Effector CD8-positive, alpha-beta T cell (primary cell): ENCODE measurements at places on chromosomes 12 and 14.

GRCh38 chr12:85277191-85277590 is 2.8 kb upstream of the ALX1 start:
- DNase-seq, result no peak

DNA sequence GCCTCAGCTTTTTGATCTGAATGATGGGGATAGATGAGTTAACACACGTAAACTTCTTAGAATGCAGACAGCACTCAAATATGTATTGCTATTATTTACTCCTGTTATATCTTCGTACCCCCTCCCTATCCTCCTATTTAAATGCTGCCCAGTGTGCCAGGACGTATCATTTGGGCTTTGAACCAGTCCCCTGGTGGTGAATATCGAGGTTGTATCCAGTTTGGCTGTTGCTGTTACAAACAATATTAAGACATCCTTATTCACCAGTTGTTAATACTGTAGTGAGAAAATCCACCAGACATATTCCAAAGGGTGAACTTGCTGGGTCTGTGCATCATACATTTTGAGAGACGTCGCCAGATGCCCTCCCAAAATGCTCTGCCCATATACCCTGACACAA is 51.5 kb upstream of the FOXN3 start:
- no peak for DNase-seq

- no peak for DNase-seq
Measured at GRCh38 chr12:77402716-77403115, 337.3 kb upstream of the E2F7 start.

DNA sequence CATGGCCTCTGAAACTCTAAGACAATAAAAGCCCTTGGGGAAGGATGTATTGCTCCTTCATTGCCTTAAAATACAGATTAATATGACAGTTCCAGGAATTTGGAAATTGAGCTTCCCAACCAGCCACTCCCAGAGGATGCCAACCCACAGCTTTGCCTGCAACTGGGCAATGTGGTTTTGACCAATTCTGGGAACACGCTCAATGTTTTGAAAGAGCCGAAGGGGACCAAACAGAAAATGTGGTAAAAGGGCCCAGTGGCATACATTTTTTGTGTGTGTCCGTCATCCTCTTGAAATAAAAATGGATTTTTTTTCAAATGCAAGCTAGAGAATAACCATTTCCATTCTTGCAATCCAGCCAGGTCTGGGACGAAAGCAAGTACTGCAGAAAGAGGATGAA is 88.3 kb upstream of the PLEKHG7 start:
- no peak for DNase-seq

- no peak for DNase-seq
Measured at GRCh38 chr14:90742729-90743128, 73.5 kb downstream of the TTC7B start.

GRCh38 chr12:48192861-48193260 is 9.4 kb downstream of the CCDC184 start:
- DNase-seq, result no peak

- no peak for DNase-seq
Measured at GRCh38 chr12:5524769-5525436, 93.0 kb downstream of the NTF3 start.

- DNase-seq, result no peak
Measured at GRCh38 chr14:23432946-23433345, 2.5 kb downstream of the MYH7 start.

GRCh38 chr14:93549595-93549994 is 118.9 kb downstream of the UNC79 start:
- no peak for DNase-seq

DNA sequence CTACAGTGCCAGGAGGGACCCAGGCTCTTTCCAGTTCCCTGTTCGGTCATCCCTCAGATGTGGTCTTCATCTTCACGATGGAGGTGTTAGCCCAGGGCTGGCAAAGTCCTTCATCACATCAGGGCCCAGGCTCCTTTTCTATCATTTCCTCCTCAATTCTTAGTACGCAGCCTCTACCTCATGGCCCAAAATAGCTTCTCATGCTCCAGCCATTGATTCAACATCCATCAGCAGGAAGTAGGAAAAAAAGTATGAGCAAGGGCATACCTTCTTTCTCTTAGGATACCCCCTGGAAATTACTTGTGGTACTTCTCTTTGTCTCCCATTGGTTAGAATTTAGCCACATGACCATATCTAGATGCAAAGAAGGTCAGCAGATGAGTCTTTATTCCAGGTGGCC is 12.2 kb upstream of the ZDHHC22 start:
- DNase-seq, result no peak

- no peak for DNase-seq
Measured at GRCh38 chr12:70180130-70180529, 63.1 kb upstream of the CNOT2 start.

DNA sequence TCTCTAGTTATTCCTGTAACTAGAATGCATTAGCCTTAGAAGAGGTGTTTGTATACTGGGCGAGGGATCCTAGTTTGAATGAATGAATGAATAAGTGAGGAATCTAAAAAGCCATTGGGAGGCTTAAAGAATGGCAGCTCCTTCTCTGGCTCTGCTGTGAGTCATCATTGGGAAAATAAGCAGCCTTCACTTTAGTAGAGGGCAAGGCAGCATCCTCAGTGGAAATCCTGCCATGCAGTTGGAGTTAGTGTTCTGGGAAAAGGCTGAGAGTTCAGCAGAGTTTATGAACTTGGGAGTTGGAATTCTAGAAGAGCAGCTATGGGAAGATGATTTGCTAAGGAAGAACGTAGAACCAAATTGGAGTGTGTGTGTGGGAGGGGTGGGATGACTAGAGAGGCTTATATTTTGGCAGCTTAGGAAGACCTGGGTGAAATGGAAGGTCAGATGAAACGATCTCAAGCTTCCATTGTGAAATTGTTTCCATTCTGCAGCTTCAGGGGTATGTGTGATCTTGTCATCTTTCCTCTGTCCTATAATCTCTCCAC is 120.8 kb downstream of the PTCSC3 start:
- DNase-seq, result no peak

- no peak for DNase-seq
Measured at GRCh38 chr14:100028990-100029677, 36.1 kb upstream of the EVL start.

GRCh38 chr14:64772397-64772950 is 68.2 kb downstream of the PLEKHG3 start:
- DNase-seq, result no peak

DNA sequence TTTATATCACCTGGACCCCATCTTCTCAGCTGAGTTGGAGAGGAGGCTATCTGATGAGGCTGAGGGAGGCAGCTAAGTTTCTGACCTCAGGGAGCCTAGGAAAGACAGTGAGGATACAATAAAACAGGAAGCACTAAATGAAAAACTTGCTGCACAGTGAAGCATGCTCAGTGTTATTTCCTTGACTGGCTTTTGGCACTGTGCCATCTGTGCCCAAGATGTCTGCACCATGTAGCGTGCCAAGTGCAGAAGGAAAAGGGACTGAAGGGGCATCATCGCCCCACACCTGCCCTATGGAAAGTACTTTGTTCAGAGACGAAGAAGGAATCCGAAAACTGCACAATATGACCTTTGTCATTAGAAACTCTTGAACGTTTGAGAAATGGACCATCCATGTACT is 102.7 kb downstream of the ANO4 start:
- no peak for DNase-seq

DNA sequence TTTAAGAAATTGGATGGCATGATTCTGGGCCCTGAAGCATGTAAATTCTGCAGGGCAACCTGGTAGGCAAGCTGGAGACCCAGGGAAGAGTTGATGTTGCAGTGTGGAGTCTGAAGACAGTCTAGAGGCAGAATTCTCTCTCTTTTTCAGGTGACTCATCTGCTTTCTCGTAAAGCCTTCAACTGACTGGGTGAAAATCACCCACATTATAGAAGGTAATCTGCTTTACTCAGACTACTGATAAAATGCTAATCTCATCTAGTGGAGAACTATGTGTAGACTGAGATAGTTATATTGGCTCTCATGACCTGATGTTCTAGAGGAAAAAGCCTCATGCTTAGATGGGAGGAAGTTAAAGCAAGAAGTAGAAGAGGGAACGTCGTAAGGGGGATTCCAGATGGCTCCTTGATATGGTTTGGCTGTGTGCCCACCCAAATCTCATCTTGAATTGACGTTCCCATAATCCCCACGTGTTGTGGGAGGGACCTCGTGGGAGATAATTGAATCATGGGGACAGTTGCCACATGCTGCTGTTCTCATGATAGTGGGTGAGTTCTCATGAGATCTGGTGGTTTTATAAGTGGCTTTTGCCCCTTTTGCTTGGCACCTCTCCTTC is 723.8 kb downstream of the BCL11B start:
- no peak for DNase-seq

DNA sequence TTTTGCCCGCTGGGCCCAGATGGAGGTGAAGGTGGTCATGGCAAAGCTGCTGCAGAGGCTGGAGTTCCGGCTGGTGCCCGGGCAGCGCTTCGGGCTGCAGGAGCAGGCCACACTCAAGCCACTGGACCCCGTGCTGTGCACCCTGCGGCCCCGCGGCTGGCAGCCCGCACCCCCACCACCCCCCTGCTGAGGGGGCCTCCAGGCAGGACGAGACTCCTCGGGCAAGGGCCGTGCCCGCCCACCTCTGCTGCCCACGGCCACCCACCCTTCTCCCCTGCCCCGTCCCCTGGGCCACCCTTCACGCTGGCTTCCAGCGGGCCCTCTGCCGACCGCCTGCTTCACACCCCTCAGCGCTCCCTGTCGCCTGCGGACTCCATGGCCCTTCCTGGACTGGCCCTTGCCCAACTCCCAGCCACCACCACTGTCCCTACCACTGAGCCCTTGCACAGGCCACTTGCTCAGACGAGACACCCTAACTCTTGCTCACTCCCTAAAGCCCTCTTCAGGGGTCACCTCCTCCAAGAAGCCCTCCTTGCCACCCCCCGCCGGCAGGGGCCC is 42.5 kb downstream of the CYP46A1 start:
- no peak for DNase-seq

DNA sequence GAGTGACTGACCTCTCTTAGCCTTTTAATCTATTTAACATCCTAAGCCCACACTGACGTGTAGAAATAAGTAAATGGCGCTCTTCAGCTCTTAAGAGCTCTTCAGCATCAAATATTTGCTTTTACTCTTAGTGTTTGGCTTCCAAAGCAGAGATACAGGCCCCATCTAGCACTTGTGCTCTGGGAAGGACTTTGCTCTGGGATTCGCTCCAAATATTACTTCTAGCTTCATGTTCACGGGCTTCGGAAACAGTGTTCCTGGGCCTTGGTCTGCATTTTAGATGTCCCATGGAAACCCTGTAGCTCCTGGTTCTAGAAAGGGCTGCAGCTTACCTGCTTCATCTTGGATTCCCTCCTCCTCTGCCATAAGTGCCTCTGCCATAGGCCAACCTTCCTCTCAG is 2.7 kb upstream of the NKX2-8 start:
- no peak for DNase-seq

GRCh38 chr12:129871991-129872972 is 31.5 kb downstream of the TMEM132D start:
- no peak for DNase-seq

DNA sequence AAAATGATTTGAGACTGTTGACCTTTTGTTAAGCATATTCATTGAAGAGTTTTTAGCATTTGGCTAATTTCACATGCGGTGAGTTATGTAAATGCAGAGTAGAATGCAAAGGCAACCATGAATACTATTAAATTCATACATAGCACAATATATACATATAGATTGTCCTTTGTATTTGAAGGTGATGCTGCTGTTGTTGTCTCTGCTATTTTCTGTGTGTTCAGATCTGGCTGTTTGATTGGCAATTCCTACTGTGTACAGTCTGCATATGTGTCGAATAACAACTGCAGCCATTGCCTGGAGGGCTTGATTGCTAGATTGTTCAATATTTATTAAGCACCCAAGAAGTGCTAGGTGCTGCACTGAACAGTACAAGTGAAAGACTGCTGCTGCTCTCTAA is 187.4 kb downstream of the FOXG1 start:
- no peak for DNase-seq

DNA sequence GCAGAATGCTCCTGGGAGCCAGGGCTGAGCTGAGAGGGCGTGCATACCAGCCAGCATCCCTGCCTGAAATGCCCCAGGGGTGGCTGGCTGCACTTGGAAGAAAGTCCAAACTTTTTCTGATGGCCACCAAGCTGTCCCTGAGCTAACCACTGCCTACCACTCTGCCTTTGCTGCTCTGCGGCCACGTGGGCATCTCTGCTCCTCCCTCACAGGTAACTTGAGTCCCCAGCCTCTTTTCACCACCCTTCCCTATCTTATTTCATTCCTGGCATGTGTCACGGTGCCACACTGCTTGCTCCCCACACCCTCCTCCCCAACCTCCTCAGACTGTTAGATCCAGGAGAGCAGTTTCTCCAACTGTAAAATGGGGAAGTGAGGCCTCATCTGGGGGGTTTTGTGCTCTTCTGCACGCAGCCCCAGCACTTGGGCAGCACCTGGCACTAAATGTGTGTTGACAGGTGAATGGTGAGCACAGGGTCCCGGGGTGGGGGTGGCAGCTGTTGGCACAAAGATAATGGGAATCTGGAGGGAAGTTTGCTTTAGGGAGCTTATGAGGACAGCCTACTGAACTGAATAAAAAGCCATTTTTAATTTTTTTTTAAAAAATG is 113.0 kb downstream of the GLT1D1 start:
- DNase-seq, result no peak

DNA sequence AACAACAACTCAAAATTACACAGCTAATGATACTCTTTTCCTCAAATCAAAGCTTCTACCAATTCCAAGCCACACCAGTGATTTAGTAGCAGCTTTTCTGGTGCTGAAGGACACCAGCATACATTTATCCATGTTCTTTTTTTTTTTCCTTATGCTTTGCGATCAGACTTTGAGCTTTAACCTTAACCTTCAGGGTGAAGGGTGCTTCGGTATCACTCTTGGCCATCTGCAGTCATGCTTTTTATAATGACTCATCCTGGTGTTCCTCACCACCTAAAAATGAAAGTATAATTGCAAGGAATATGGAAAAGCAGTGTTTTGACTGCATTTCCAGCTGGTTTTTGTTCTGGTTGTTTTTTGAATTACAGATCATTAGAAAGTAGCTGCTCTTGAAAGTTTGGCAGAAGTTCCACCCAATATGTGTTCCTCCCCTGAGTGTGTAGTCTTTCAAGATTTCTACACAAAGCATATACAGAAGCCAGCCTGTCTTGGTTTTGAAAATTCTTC is 1.3 kb upstream of the SLC41A2 start:
- no peak for DNase-seq

- DNase-seq, result no peak
Measured at GRCh38 chr14:68589447-68590200, 203.2 kb downstream of the ZFP36L1 start.

DNA sequence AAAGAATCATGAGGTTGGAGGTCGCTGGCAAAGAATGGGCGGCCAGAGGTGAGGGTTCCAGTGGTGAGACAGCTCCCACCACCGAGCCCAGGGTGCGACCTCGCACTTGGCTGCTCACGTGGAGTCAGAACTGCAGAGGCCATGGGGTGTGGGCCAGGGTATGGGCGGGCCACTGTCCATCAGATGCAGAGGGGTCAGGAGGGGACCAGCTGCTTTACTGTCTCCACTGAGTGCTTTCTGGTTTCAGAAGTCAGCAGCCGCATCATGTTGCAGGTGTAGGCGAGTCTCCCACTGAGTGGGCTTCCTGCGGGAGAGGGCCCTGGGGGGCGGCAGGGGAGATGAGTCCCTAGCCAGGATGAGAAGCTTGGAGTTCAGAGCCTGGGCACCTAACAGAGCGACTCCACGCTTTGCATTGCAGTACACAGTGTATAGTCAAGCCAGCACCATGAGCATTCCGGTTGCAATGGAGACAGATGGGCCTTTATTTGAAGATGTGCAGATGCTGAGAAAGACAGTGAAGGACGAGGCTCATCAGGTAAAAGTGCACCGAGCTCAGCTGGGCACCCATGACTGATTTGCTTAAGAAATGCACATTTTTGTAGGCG is 46.9 kb upstream of the DYNC1H1 start:
- DNase-seq, result no peak

GRCh38 chr12:45568808-45569207 is 160.7 kb upstream of the ARID2 start:
- no peak for DNase-seq

- no peak for DNase-seq
Measured at GRCh38 chr12:43105426-43105981, 446.5 kb downstream of the ADAMTS20 start.
